ENCODE measurements at places on chromosomes 6 and 20.

DNA sequence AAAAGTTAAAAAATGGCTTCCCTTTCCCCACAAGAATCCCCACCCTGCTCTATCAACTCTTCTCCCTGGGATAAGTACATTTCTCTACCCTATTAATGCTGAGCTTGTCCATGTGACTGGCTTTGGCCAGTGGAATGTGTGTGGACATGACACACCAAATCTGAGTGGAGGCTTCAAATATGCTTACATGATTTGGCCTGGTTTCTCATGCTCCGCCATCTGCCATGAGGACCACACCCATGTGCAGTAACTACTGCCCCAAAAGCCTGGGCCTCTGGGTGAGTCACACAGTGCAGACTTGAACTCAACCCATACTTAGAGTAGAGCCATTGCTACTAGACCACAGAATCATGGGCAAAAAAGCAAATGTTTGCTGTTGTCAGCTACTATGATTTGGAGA is 65.4 kb downstream of the PRND start:
- no peak for DNase-seq

DNA sequence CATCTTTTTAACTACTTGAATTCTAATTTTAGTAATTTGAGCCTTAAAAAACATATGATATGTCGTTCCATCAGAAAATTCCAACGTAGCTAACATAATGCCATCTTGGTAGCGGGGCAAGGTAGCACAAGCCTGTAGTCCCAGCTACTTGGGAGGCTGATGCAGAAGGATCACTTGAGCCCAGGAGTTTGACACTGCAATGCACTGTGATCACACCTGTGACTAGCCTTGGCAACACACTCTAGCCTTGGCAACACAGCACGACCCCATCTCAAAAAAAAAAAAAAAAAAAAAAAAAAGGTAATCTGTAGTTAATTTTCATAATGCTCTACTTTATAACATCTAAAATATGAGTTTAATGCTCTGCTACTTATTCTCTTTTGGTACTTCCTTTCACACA is 6.7 kb downstream of the BCLAF1 start:
- no peak for DNase-seq

GRCh38 chr6:7737106-7737505 is 11.2 kb downstream of the BMP6 start:
- DNase-seq: no peak

DNA sequence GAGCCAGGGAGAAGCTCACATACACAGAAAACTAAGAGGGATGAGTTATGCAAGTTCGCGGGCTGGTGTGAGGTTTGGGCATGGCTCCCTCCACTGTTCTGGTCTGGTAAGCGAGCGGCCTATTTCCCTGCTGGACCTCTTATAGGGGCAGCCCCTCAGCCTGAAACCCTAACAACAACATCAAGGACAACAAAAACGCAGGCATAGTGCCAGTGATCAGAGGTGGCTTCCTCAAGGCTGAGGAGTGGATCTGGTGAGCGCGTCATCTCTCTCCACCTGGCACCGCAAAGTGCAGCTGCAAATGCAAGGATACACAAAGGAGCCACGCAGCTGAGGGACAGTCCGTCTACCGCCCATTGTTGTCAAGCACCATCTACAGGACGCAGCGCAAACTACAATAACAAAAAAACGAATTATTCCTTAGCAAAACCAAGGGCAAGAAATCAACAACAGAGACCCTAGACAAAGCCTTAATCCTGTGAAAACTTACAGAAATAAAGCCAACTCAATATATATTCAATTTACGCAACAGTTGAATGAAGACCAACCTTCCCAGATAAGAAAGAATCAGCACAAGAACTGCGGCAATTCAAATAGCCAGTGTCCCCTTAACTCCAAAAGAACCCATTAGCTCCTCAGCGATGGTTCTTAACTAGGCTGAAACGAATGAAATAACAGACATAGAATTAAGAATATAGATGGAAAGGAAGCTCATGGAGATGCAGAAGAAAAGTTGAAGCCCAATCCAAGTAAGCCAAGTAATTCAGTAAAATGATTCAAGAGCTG is 9.2 kb upstream of the DEFB110 start:
- no peak for DNase-seq

GRCh38 chr20:20073801-20074371 is 21.6 kb downstream of the CFAP61 start:
- DNase-seq: no peak

GRCh38 chr6:37051138-37052026 is 45.9 kb downstream of the FGD2 start:
- DNase-seq: peak; percentile 83

DNA sequence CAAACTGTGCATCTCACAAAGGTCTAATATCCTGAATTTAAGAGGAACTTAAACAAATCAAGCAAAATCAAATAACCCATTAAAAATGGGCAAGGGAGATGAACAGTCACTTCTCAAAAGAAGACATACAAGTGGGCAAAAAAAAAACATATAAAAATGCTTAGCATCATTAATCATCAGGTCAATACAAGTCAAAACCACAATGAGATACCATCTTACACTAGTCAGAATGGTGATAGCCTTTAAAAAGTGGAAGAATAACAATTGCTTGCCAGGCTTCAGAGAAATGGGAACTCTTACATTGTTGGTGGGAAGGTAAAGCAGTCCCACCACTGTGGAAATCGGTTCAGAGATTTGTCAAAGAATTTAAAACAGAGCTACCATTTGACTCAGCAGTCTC is 646.7 kb upstream of the PTCHD4 start:
- DNase-seq: no peak

DNA sequence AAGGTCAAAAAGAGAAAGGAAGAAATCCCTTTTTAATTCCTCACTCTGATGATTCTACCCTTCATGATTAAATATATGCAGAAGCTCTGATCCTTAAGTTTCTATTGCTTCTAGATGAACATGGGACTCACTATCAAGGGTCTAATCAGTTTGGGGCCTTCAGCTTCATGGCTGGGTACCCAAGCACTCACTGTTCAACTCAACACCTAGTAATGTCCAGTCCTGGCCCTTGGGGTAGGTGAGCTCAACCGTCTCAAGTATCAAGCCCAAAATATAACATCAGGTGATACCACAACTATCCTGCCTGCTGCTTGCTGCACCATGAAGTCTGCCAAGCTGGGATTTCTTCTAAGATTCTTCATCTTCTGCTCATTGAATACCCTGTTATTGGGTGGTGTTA is at the start of gene SPINT4:
SPINT4 (plus strand) TSS at position 301 of the 400 bp plus-strand sequence; CDS start at position 322, 21 bp downstream.
- DNase-seq: no peak

GRCh38 chr6:54541541-54541940 is 233.3 kb downstream of the TINAG start:
- DNase-seq: no peak

GRCh38 chr6:71473926-71474325 is 185.3 kb downstream of the OGFRL1 start:
- DNase-seq: no peak

DNA sequence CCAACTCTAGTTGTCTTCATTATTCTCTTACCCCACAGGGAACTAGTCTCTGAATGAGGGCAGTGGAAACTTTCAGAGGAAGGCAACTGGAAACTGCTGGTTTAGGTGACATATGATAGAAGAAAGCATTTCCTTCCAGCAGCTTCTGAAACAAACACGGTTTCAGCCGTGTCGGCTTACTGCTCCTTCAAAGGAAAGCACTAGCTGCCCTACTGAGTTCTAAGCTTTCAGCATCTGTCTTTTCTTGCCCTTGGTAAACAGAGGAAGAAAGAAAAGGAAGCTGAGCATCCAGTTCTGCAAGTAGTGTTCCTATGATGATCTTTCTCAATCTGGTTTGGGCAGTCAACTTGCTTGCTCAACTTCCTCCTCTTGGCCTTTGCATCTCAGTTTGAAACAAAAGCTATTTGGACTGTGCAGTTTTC is 117.5 kb upstream of the CEP85L start:
- no peak for DNase-seq

GRCh38 chr6:44332585-44332984 is 9.9 kb upstream of the SPATS1 start:
- DNase-seq: no peak

GRCh38 chr20:56391037-56391436 is 978 bp downstream of the AURKA start:
- DNase-seq: no peak

GRCh38 chr20:8492173-8492572 is 360.1 kb downstream of the PLCB1 start:
- DNase-seq: no peak

GRCh38 chr6:44375071-44375470 is 12.4 kb upstream of the CDC5L start:
- DNase-seq: no peak

DNA sequence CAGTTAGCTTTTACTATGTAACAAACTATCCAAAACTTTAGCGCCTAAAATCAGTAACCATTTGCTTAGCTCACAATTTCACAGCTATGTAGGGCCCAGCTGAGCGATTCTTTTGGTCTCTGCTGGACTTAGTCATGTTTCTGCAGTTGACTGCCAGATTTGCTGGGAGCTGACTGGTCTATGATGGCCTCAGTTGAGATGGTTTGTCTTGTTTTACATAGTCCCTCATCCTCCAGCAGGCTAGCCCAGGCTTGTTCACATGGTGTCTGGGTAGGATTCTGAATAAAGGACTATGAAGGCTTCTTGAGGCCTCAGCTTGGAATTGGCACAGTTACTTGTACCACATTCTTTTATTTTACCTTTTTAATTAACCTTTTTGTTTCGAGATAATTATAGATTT is 247.8 kb upstream of the CHD6 start:
- DNase-seq: no peak

DNA sequence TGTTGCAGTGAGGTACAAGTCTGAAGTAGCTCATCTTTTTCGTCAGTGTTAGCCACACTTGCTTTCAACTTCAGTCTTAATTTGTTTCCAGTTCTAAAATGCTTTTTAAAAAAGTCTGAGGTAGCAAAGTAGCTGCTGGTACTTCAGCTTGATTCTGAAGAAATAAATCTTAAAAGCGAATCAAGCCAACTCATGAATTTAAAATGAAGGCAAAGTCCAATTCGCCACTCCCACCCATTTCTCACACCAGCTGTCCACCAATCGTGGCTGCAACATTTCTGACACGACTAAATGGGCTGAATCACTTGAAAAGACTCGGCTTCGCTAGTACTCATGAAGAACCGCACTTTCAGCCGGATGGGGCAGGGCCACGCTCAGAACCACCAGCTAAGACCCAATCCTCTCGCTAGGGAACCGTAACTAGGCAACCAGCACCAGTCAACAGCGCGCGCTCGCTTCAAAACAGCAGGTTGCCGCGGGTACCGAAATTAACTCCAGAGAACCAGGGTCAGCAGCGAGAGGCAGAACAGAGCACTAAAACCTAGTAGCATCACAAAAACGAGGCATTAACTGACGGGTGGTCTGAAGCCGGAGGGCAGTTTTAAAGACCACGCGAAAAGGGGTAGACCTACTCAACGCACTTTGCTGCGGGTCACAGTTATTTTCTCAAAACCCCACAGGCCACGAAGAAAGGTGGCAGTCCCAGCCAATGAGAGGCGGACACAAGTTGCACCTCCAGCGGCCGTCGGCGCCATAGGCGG is 900 bp downstream of the BCLAF1 start:
- DNase-seq: peak; percentile 73

GRCh38 chr6:112183271-112183671 is 71.1 kb downstream of the LAMA4 start:
- DNase-seq: no peak

DNA sequence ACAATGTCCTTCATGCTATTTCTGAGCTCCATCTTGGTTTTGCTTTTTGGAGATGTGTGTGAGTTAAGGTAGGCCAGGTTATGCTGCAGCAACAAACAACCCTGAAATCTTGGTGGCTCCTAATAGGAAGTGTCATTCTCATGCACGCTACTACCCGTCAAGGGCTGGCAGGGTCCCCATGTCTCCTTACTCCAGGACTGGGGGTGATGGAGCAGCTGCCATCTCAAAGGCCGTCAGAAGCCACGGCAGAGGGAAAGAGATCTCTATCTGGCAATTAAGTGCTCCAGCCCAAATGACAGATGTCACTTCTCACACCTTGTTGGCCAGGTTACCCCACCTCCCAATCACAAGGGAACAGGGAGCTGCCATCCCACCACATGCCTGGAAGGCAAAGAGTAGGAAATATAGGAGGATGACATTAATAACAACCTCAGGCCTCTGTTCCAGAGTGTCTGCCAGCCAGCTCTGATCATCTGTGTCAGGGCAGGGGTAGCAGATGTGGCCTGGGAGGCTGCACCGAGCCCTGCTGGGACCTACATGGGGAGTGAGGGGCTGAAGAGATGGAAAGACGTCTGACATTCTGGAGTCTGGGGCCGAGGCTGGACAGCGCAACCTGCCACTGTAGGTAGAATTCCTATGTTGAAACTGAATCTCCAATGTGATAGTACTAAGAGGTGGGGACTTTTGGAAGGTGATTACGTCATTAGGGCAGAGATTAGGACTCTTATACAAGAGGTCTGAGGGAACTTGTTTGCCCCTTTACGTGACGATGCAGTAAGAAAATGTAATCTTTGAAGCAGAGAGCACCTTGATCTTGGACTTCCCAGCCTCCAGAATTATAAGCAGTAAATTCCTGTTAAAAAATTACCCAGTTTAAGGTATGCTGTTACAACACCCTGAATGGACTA is 4.8 kb upstream of the SDCBP2 start:
- DNase-seq: no peak

DNA sequence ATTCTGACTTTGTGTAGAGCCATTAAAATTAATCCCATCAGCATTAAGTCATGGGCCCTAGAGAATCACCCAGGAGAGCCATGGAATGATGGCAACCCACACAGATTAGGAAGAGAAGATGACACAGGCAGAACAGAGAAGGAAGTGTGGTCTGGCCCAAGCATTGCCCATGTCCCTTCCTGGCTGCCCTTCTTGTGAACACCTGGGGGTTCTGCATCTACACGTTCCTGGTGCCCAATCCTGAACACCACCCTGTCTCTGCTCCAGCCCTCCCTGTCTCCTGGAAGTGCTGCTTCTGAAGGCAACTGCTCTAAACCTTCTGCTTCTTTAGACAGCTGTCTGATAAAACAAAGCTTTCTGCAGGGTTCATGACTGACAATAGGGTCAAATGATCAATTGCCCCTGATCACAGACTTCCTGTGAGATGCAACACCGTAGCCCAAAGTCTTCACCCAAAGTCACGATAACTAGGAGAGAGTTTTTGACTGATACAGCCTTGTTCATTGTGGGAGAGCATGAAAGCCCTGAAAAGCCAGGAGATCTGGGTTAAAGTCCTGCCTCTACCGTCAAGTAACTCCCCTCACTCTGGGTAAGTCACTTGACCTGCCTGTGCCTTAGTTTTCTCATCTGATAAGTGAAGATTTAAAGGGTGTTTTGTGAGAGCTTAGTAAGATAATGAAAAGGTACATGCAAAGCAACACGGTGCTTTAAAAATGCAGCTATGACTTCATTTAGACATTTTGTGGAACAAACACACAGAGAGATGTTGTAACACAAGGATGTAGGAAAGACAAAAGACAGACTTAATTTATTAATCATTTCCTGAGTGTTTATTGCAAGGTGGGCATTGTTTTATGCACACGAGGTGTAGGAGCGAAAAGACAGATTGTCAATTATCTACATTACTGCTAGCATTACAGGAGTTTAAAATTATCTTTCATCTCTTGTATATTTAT is 291.2 kb upstream of the STXBP5 start:
- no peak for DNase-seq

DNA sequence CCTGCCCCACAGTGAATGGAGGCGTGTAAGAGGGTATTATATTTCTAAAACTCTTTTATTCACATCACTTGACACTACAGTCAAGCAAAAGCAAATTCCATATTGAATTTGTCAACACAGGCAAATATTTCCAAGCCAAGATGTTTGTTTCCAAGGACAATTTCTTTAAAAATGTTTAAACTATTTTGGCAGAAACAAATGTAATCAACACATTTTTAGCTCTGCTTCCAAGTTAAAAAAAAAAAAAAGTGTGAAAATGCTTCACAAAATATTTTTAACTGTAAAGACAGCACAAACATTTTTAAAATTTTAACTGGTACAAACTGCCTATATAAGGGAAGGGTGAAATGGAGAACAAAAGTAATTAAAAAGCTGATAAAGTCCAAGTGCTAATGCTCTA is 44.9 kb upstream of the DST start:
- DNase-seq: no peak

All from stimulated activated CD8-positive, alpha-beta memory T cell treated with anti-CD3 and anti-CD28 coated beads, Interleukin-7, amount 100 ng/mL, for 1 hour (primary cell).